Hepatocyte (in vitro differentiated cells): ENCODE measurements at places on chromosomes 1 and 21. TPM values are rescaled to one million over a fixed set of nuclear protein-coding genes. Genes with fewer than 3 reads are reported as not detected.

DNA sequence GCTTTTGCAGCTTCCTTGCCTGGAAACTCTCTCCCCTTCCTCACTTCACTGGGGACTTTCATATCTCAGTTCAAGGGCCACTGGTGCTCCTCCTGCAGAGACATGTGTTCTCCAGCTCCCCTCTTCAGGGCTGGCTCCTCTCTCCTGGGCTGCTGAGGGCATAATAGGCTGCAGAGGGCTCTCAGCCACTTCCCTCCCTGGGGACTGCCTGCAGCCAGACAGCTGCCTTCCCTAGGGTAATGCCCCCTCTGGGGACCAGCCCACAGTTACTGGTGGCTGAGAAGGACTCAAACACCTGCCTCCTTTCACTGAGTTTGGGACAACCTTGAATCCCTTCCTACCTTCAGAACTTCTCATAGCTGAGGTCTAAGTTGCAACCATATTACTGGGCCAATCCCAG, 104.8 kb upstream of the POU3F1 start:
- H3K27me3 ChIP-seq, result no peaks in the 10 kb centered on the region
- no peaks in the 10 kb centered on the region for H3K36me3 ChIP-seq
- no peaks in the 10 kb centered on the region for H3K4me1 ChIP-seq

GRCh38 chr1:115408533-115408932, 70.5 kb upstream of the NGF start:
- no peaks in the 10 kb centered on the region for H3K36me3 ChIP-seq
- no peak overlapping the region for H3K4me3 ChIP-seq
- no peaks in the 10 kb centered on the region for H3K27me3 ChIP-seq
- peaks cover 6% of the 10 kb centered on the region for H3K4me1 ChIP-seq
- DNase-seq, result no peak

- no peaks in the 10 kb centered on the region for H3K36me3 ChIP-seq
- peak overlapping the region; percentile 41 for H3K27ac ChIP-seq
- no peaks in the 10 kb centered on the region for H3K27me3 ChIP-seq
- H3K4me1 ChIP-seq, result no peaks in the 10 kb centered on the region
- no peak overlapping the region for H3K4me3 ChIP-seq
These were observed 130.3 kb downstream of the C1orf21 start for GRCh38 chr1:184517130-184517529.

- H3K27ac ChIP-seq, result no peak overlapping the region
- no peak overlapping the region for H3K4me3 ChIP-seq
- H3K4me1 ChIP-seq, result no peaks in the 10 kb centered on the region
These were observed 351.3 kb upstream of the SGIP1 start for GRCh38 chr1:66182551-66183178.

DNA sequence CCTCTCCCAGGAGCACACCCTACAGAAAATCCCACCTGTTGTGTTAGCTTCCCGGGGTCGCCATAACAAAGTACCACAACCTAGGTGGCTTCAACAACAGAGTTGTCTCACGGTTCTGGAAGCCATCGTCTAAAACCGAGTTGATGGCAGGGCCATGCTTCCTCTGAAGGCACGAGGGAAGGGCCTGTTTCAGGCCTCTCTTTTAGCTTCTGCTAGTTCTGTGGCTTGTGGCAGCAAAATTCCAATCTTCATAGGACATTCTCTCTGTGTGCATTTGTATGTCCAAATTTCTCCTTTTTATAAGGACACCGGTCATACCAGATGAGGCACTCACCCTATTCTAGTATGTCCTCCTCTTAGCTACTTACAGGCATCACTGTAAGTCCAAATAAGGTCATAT, 3.2 kb downstream of the CFAP74 start:
- no peak for DNase-seq
- H3K4me1 ChIP-seq, result peaks cover 4% of the 10 kb centered on the region
- no peaks in the 10 kb centered on the region for H3K36me3 ChIP-seq
- H3K27ac ChIP-seq, result no peak overlapping the region
- peaks cover 3% of the 10 kb centered on the region for H3K27me3 ChIP-seq

- H3K27me3 ChIP-seq, result no peaks in the 10 kb centered on the region
- no peak overlapping the region for H3K27ac ChIP-seq
- peaks cover 9% of the 10 kb centered on the region for H3K4me1 ChIP-seq
- H3K36me3 ChIP-seq, result no peaks in the 10 kb centered on the region
These were observed 44.4 kb downstream of the STPG1 start for GRCh38 chr1:24369199-24369598.

- no peak for DNase-seq
- H3K4me1 ChIP-seq, result peaks cover 13% of the 10 kb centered on the region
- H3K27ac ChIP-seq, result peak overlapping the region; percentile 16
- no peak overlapping the region for H3K4me3 ChIP-seq
- H3K36me3 ChIP-seq, result no peaks in the 10 kb centered on the region
These were observed 20.6 kb downstream of the NIBAN1 start for GRCh38 chr1:184953600-184954219.

Gene GCSAML
- not detected in 2 replicates for total RNA-seq

DNA sequence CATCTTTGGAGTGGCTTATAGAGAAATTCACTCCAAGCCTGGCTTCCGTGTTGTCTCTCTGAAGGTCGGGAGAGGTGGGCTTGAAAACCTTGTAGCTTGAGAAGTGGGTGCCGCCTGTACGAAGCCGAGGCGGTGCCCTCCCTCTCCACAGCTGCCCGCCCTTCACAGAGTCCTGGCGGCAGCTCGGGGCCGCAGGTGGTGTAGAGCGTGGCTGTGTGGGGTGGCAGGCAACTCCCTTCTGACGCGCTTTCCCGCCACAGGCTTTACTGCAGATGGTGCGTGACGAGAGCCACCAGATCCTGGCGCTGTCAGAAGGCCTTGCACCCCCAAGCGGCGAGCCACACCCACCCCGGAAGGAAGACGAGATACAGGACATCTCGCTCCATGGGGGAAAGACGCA, 33.1 kb upstream of the DIP2A start:
- no peak for DNase-seq
- H3K27ac ChIP-seq, result no peak overlapping the region
- no peaks in the 10 kb centered on the region for H3K27me3 ChIP-seq

- no peaks in the 10 kb centered on the region for H3K36me3 ChIP-seq
- H3K27me3 ChIP-seq, result no peaks in the 10 kb centered on the region
- H3K4me3 ChIP-seq, result no peak overlapping the region
- DNase-seq, result no peak
- no peaks in the 10 kb centered on the region for H3K4me1 ChIP-seq
These were observed 4.4 kb downstream of the TTC34 start for GRCh38 chr1:2796890-2797740.

GRCh38 chr1:94044891-94045290, 76.1 kb downstream of the ABCA4 start:
- no peaks in the 10 kb centered on the region for H3K27me3 ChIP-seq
- H3K4me1 ChIP-seq, result peaks cover 15% of the 10 kb centered on the region
- H3K36me3 ChIP-seq, result no peaks in the 10 kb centered on the region
- DNase-seq, result no peak
- H3K4me3 ChIP-seq, result no peak overlapping the region
- H3K27ac ChIP-seq, result peak overlapping the region; percentile 28

Gene KLHDC9
- 1.4 and 3.9 TPM in 2 replicates for total RNA-seq

DNA sequence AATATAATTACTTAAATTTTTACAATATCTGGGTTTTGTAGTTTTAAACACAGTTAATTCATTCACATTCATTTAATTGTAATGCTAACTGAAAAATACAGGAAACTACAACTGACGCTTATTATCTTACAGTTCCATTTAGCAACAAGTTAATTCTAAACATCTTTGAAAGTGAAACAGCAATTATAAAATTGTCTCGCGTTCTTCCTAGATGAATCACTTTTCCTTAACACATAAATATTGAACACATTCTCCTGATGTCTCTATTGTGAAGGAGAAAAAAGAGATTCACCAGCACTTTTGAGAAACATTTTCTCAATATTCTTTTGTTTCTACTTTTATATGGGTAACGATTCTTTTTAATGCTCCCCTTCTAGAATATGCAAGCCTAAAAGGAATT, 6.4 kb downstream of the PTGFR start:
- H3K4me3 ChIP-seq, result no peak overlapping the region
- no peaks in the 10 kb centered on the region for H3K36me3 ChIP-seq
- H3K27me3 ChIP-seq, result peaks cover 6% of the 10 kb centered on the region

DNA sequence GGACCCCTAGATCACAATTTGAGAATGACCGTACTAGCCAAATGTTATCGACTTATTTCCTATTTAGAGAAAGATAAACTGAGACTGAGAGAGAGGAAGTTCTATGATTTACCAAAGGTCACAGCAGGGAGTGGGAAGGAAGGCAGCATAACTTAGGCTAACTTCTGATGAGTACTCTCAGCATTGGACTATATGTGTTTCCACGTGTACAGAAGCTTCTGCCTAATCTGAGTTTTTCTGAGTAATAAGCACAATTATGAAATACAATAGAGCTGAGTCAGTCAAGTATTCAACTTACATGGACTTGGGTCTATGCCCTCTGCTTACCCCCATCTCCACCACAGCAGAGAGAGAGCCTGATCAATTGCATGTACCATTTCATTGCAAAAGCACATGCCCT, 88.1 kb upstream of the HIVEP3 start:
- no peak overlapping the region for H3K4me3 ChIP-seq
- H3K4me1 ChIP-seq, result no peaks in the 10 kb centered on the region
- H3K27me3 ChIP-seq, result peaks cover 4% of the 10 kb centered on the region
- no peak for DNase-seq

DNA sequence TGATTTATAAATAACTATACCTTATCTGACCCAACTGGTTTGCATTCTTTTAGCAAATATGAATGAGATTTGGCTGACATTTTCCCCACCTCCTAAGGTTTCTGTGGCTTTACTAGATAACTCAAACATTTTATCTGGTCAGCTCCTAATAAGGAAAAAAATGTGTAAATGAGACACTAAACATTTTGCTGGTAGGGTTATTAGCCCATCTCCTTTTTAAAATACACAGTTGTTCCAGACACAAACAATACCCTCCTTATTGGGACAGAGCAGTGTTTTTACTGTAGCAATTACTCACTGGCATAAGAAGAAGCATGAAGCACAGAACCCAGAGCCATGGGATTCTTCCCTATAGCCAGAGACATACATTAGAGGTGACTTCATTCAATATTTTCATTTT, 53.8 kb upstream of the NUF2 start:
- no peaks in the 10 kb centered on the region for H3K36me3 ChIP-seq
- no peaks in the 10 kb centered on the region for H3K4me1 ChIP-seq
- no peak for DNase-seq
- no peak overlapping the region for H3K27ac ChIP-seq

- no peaks in the 10 kb centered on the region for H3K27me3 ChIP-seq
- H3K36me3 ChIP-seq, result no peaks in the 10 kb centered on the region
- no peak overlapping the region for H3K27ac ChIP-seq
- H3K4me3 ChIP-seq, result no peak overlapping the region
- H3K4me1 ChIP-seq, result peaks cover 4% of the 10 kb centered on the region
- DNase-seq, result no peak
These were observed 21.0 kb upstream of the CBR3 start for GRCh38 chr21:36113647-36114428.

DNA sequence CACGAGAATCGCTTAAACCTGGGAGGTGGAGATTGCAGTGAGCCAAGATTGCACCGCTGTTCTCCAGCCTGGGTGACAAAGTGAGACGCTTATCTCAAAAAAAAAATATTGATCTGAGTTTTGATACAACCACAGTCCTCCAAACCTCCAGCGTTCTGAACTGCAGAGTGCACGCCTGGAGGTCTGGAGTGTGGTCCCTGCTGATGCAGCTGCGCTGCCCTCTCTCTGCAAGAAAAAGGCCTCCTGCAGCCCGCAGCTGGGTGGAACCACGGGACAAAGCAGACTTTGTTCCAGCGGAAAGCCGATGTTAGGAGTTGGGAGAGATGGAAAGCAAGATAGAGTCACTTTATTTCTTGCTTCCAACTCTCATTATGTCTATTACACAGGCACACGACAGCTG, 144.9 kb upstream of the SOD1 start:
- H3K4me1 ChIP-seq, result peaks cover 8% of the 10 kb centered on the region
- H3K27me3 ChIP-seq, result no peaks in the 10 kb centered on the region
- no peak overlapping the region for H3K4me3 ChIP-seq
- peak; percentile 31 for DNase-seq
- H3K27ac ChIP-seq, result no peak overlapping the region

Gene HSD3B2
- total RNA-seq, result 3.4 and 7.3 TPM in 2 replicates

GRCh38 chr1:61053712-61054600, 28.4 kb upstream of the NFIA start:
- DNase-seq, result peak; percentile 35
- H3K36me3 ChIP-seq, result no peaks in the 10 kb centered on the region
- H3K4me3 ChIP-seq, result peak overlapping the region; percentile 8
- peaks cover 32% of the 10 kb centered on the region for H3K4me1 ChIP-seq
- H3K27me3 ChIP-seq, result peaks cover 38% of the 10 kb centered on the region

DNA sequence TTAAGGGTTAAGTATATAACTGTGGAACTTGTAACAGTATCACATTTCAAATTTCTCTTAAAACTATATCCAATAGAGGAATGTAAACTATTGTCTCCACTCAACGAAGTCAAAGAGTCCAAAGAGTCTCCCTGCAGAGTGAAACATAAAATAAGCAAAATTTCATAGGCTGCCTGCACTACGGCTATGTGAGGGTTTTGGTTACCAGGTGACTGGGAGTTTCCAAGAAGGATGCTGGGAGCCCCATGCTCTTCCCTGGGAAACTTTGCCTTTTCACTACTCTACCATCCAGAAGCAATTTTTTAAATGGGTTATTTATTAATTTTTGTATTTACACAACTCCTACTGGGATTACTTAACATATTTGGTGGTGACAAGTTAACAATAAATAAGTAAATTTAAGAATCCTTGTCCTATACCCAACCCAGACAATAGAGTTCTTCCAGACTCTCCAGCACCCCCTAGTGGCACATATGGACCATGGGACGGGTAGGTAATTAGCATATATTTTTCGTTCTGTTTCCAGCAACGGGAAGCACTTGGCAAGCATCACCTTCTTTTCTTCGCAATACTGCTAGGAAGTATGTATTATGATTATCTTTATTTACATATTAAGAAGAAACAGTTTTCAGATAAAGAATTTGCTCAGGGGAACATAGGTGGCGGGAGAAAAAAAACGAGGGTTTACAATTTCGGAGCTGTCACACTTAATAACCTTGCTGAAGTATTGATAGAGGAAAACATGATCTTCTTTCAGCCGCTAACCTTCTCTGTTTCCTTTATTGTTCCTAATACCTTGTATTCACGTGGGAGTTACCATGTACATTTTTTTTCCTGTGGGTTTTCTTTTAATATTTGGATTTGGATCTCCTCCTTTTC, 3.5 kb downstream of the FMO2 start:
- peak; percentile 73 for DNase-seq
- H3K27ac ChIP-seq, result no peak overlapping the region
- no peaks in the 10 kb centered on the region for H3K36me3 ChIP-seq
- no peaks in the 10 kb centered on the region for H3K27me3 ChIP-seq

DNA sequence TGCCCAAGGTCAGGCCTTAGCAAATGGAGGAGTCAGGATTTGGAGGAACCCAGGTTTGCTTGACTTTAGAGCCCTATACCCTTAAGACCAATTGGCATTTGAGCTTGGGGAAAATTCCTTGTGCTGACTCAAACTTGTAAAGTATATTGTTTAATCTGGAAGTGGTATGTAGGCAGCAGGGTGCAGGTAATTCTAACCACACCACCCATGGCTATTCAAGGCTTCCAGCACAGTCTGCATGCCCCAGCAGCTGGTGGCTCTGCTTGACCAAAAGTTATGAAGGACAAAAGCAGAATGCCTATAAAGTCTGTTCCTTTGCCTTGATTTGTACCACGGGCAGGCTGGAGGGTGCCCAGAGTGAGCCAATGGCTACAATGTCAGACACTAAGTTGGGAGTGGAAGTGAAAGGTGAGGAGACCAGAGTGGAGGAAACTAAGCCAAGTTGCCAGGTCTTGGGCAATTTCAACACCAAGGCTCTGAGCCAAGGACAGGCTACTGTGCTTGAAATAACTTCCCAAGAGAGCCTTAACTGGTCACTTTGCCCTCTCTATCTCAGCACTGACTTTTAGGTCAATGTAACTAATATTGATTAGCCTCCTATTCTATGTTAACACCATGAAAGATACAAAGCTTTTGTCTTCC, 4.7 kb upstream of the G0S2 start:
- no peak overlapping the region for H3K27ac ChIP-seq
- H3K36me3 ChIP-seq, result no peaks in the 10 kb centered on the region
- no peak overlapping the region for H3K4me3 ChIP-seq
